ENCODE measurements at places on chromosomes 4 and X.

GRCh38 chr4:88765729-88766128, 68.1 kb upstream of the NAP1L5 start:
- DNase-seq, result no peak

DNA sequence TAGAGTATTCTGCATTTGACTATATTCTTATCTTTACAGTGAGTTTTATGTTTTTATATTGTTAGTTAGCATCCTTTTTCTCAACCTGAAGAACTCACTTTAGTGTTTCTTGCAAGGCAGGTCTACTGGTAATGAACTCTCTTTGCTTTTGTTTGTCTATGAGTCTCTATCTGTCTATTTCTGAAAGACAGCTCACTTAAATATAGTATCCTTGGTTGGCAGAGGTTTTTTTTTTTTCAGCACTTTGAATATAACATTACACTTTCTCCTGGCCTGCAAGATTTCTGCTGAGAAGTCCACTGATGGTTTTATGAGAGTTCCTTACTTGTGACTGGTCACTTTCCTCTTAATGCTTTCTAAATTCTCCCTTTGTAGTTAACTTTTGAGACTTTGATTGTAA, 32.8 kb upstream of the C4orf54 start:
- DNase-seq, result no peak

DNA sequence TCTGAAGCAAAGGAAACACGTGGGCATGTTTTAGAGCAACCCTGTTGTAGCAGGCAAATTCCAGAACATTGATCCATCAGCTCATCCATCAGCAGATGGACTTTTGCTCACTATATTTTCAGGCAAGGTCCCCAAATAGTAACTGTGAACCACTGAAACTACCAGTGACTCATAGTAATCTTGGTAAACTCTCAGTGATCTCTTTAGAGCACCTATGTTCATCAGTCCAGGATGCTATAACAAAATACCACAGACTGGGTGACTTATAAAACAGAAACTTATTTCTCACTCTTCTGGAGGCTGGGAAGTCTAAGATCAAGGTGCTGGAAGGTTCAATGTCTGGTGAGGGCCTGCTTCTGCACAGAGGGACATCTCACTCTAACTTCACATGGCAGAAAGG, 28.9 kb upstream of the BTC start:
- DNase-seq, result no peak

GRCh38 chr4:17103231-17103630, 204.8 kb upstream of the LDB2 start:
- no peak for DNase-seq

DNA sequence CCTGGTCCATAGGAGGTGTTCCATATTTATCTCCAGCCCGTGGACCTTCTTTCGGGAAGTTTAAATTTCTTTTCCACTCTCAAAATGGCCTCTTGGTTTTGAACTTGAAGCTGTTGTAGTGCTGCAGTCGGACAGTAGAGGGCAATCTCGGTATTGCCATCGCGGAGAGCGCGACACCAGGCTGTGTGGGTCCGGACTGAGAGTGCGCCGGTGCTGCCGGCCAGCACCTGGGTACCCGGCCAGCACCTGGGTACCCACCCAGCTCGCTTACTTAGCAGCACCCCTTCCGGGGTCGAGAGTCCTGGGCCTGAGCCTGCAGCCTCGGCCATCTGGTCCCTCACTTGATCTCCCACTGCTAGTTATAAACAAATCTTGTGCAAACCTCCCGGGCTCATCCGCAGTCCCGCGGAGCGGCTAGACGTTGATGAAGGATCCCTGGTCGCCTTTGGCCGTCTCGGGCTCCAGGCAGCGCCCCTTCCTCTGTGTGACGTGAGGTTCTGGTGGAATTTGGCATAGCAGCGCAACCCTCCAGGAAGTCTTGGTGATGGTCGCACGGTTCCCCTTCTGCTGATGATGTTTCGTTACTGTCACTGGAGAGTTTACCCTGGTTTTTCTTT, 18.0 kb downstream of the FAM9A start:
- DNase-seq, result no peak

DNA sequence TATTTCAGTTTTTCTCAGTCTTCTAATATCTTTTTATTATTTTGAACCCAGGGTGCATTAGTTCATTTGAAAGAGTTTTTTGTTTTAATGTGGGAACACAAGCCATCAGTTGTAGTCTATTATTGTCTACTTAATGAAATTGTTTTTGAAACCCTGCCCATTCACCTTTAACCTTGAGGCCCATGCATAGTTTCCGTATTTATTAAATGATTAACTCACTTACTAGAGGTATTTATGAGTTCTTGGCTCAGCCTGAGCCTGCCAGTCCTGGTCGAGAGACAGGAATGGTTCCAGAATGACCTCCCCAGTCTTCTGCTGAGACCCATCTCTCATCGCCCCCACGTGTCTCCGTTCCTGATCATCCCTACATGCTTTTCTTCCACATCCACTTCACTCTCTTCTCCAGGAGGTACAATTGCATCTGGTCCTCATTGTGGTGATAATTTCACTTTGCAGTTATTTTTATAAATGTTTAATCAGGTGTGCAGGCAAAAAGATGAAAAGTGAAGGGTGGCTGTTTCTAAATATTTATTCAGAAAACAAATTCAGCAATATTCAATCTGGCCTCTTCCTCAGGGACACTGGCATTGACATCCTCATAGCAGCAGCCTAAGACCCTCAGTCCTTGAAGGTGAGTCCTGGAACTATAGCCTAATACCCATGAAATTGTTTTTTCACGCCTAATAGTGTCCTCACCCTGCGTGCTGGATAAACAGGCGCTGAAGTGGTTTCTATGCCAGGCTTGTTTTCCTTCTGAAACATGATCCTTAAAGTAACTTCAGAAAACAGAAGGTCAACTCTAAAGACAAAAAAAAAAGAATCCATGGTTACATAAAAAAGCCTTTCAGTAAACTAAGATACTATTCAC, 112.8 kb downstream of the KDR start:
- DNase-seq, result no peak

DNA sequence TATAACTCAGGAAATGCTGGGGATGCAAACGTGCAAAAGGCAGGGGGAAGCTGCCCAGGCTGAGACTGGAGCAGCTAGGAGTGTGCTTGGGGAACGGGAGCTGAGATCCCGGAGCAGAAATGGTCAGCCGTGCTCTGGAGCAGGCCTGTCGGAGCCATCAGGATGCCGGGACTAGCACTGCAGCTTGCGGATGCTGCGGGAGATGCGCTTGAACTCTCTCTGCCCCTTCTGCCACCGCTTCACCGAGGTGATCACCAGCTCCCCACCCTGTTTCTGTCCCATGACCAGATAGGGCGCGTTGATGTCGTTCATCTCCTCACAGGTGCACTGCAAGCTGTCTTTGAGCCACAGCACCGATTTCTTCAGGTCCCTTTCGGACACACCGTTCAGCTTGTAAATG, 7.6 kb downstream of the SFRP2 start:
- no peak for DNase-seq

GRCh38 chr4:7358100-7358735, 76.5 kb downstream of the PSAPL1 start:
- DNase-seq, result no peak

GRCh38 chr4:137378821-137379220, 153.5 kb downstream of the PCDH18 start:
- no peak for DNase-seq

GRCh38 chr4:86831262-86832130, 17.7 kb downstream of the SLC10A6 start:
- no peak for DNase-seq

DNA sequence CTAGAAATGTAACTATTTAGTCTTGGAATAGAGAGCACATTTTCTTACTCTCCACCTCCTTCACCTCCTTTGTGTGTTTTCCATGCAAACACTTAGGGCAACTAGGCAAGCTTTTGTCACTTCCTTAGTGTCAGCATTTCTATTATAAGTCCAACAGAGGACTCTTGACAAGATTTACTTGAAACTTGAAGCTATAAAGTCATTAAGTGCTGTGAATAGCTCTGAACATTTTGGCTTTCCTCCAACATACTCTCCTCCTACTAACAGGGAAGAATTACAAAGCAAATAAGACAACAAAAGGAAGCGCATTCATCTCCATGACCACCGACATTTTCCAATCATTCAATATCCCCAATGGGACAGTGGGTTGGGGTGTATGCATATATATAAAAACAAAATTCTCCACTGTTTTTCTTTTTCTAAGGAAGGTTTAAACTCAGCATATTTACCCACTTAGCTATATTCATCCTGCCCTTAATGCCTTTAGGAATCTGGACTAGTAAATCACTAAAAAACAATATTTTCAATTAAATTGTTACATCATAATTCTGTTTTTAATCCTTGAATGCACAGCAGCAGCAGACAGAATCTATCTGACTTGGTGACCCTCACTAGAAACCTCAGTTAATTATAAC, 264.6 kb downstream of the SNCA start:
- DNase-seq, result no peak

- no peak for DNase-seq
These were observed 22.4 kb upstream of the UGT2B4 start for GRCh38 chr4:69518102-69518501.

DNA sequence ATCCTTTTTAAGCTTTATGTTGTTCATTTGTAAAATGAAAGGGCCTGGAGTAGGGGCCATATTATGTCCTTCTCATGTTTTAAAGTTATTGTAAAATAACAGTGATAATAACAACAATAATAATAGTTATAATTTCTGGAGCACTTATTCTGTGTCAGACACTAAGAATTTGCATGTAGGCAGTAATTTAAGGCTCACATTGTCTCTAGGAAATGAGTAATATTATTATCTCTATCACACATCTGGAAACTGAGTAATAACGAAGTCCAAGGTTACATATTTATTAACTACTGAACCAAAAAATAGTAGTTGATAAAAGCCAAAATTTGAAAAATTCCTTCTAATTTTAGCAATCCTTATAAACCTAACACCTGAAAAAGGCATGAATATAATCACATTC, 520.7 kb upstream of the PABPC4L start:
- no peak for DNase-seq

DNA sequence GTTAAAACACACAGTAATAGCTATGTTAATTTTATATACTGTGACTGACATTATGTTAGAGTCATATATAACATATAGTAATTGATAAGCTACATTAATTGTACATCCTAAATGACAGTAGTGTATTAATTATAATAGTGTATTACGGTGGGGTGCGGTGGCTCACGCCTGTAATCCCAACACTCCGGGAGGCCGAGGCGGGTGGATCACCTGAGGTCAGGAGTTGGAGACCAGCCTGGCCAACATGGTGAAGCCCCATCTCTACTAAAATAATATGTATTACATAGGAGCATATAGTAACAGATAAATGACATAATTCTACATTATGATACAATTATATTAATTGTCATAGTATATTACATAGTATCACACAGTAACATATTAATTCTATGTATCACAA, 12.2 kb downstream of the ASMTL start:
- no peak for DNase-seq

DNA sequence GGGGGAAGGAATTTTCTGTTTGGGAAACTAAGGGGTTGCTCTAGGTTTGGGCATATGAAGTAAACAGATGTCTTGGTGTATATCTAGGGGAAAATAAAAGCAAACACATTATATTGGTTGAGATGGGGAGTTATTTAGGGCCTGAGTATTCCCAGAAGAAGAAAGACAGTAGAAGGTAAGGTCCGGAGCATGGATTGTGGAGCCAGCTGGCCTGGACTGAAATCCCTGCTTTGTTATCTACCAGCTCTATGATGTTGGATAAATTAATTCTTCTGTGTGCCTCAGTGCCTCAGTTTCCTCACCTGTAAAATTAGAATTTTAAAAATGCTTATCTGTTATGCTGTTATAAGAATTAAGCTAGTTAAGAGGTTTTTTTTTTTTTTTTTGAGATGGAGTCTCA, 272.3 kb upstream of the RPS6KA3 start:
- DNase-seq, result no peak

DNA sequence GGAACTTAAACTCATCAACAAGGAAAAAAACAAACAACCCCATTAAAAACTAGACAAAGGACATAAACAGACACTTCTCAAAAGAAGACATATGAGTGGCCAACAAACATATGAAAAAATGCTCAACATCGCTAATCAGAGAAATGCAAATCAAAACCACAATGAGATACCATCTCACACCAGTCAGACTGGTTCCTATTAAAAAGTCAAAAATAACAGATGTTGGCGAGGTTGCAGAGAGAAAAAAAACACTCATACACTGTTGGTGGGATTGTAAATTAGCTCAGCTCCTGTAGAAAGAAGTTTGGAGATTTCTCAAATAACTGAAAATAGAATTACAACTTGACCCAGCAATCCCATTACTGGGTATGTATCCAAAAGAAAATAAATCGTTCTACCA, 28.7 kb downstream of the APLN start:
- DNase-seq, result no peak

DNA sequence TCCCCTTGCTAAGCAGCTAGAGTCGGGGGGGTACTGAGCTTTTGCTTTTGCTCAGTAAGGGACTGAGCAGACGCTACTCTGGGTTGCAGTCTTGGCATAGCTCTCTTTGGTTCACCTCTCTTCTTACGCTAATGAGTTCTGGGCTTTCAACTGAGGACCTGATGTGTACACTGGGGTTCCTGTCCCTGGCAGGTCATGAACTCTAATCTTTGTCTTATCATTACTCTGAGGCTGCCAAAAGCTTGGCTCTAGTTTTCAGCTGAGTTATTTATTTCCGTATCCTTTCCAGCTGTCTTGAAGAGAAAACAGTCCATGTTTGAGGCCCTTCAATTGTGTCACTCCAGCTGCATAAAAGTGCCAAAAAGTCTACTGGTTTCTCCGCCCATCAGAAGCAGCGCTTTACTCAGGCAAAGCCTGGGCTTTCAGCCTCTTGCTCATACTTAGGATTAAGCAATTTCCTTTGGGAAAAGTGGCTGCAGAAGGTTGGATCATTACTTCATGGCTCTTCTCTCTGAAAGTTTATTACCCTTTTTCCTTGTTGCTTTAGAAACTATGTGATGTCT, 121.0 kb upstream of the STOX2 start:
- no peak for DNase-seq

All from stimulated activated CD8-positive, alpha-beta memory T cell treated with anti-CD3 and anti-CD28 coated beads, Interleukin-12 subunit alpha, Interleukin-12 subunit beta, amount 100 ng/mL, for 4 hours (primary cell).